ENCODE measurements at places on chromosomes 7 and 10.

GRCh38 chr10:118508355-118508754, 87.1 kb downstream of the PRLHR start:
- no peak for DNase-seq

DNA sequence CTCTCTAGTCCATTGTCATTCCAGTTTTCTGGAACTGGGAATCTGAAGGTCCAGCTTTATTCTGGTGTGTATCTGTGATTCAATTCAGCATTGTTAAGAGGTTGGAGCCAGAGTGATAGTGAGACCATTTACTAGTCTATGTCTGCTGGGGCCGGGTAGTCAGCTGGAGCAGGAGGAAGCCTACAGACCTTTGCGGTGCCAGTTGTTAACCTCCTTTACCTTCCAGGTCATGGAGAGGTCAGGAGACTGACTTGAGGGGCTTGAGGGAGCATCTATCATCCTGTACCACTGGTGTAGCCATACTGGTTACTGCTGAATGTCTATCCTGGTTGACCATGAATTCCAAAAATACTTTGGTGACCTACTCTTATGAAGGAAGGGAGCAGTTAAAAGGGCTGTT, 9.2 kb upstream of the CSTF2T start:
- DNase-seq: no peak

- DNase-seq: no peak
Observed at GRCh38 chr10:21990449-21990848, 13.1 kb downstream of the DNAJC1 start.

GRCh38 chr7:38413784-38414183, 140.3 kb upstream of the TARP start:
- no peak for DNase-seq

DNA sequence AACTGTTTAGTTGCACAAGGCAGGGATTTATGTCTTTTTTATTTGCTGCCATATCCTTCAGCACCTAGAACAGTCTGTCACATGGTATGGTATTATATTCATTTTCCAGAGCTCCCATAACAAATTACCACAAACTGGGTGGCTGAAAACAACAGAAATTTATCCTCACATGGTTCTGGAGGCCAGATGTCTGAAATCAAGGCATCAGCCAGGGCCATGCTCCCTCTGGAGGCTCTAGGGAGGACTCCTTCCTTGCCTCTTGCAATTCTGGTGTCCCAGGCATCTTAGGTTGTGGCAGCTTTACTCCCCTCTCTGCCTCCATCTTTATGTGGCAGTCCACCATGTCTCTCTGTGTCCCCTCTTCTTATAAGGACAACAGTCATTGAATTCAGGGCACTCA, 43.1 kb downstream of the MET start:
- DNase-seq: no peak

- DNase-seq: no peak
Observed at GRCh38 chr10:10403762-10404161, 613.9 kb upstream of the CELF2 start.

DNA sequence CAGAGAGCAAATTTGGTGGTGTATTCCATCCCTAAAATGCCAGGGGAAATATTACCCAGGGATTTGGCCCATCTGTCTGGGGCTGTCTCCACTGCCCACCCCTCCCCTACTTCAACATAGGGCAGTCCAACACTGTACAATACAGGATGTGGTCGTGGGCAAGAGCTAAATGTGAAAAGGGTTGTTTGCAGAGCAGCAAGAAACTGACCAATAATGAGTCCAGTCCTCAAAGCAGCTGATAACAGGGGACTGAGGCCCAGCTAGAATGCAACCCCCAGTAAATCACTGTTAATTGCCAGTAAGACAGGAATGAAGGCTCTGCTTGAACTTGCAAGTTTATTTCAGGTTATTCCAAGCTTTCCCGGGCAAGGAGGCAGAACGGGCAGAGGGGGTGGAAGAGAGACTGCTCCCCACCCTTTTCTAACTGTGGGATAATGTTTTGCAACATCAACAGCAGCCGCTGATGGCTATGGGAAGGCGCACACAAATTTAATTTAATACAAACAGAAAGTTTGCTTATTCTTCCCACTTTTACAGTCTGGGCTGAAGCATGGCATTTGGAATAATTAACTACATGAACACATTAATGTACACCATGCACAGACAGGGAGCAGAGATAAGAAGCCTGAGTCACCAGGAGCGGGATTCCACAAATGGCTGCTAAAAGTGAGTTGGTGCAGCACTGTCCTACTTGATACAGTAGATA, 36.8 kb downstream of the AFAP1L2 start:
- DNase-seq: no peak

GRCh38 chr7:84196084-84196503, 1.5 kb upstream of the SEMA3A start:
- no peak for DNase-seq

GRCh38 chr10:44278837-44279324, 106.0 kb downstream of the CXCL12 start:
- no peak for DNase-seq

DNA sequence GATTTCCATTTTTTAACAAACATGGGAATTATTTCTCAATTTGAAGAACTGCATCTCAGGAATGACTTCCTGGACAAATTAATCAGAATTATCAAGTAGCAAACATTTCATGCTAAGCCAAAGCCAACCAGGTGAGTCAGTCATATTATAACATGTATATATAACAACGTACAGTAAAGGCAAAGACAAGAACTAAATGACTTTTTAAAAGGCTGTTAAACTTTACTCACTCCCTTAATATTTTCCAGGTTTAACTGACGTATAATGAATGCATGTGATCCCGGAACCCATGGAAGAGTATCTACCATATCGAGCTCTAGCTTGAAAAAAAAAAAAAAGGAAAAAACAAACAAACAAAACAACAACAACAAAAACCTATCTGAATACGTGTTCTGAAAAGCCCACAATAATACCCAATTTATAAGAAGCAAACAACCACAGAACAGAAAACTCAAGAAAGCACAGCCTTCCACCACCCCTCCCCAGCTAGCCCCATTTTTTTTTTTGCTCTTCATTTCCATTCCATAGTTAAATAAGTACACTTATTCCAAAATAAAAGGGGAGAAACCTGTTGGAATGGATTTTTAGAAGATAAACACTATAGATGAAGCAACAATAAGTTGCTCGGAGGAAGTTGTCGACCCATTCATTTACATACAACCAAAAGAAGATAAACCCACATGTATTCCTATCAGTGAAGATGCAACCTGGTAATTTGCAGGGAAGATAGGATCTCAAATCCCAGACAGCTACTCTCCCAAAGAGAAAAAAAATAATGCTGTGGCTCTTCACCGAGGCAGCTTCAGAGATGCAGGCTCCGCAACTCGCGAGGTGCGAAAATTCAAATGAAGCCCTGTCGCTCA, 537 bp downstream of the NAPEPLD start:
- no peak for DNase-seq

DNA sequence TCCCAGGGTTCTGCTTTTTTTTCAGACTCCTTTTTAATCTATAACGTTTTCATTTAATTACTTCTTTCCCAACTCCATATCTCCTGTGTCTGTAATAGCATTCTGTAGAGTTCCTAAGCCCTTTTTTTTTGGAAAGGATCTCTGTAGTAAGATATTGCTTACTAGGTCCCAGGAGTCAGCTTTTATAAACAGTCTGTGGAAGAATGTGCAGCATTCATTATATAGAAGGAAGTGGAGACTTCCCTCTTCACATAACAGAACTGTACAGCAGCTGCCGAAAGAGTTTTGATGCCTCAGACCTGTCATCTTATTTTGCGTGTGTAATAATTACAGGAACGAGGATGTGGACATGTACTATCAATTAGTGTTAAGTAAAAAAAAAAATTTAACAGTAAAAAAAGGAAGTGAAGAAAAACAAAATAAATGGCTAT, 7.4 kb upstream of the STEAP4 start:
- DNase-seq: no peak

DNA sequence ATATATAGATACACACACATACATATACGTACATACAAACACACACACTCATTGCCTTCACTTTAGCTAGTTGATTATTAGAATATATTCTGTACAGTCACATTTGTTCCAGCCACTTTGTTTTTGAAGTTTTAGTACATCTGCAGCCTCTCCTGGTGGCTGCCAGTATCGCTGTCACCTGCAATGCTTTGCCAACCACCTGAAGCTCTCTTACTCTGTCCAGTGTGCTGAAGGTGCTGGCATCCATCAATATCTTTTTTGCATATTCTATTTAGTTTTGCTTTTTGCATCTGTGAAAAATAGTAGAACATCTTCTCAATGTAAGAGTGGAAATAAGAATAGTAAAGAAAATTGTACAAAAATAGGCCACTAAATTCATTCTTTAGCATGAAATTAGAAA, 388.6 kb downstream of the EXOC4 start:
- DNase-seq: no peak

DNA sequence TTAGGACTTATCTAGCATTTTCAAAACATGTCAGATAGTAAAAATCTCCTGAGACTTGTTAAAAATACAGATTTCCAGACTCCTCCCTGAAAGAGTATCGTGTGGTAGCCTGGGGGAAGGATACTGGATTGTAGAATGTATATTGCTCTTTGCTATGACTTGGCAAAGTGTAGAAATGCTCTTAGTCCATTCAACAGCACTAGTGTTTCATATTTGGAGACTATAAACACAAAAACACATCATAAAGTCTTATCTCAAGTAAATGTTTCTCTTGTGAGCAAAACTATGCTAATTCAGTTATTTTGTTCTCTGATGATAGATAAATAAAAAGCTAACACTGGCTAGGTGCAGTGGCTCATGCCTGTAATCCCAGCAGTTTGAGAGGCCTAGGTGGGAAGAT, 137.5 kb upstream of the PRPS1L1 start:
- DNase-seq: no peak

- no peak for DNase-seq
Observed at GRCh38 chr7:90816511-90817142, 220.5 kb downstream of the CDK14 start.

DNA sequence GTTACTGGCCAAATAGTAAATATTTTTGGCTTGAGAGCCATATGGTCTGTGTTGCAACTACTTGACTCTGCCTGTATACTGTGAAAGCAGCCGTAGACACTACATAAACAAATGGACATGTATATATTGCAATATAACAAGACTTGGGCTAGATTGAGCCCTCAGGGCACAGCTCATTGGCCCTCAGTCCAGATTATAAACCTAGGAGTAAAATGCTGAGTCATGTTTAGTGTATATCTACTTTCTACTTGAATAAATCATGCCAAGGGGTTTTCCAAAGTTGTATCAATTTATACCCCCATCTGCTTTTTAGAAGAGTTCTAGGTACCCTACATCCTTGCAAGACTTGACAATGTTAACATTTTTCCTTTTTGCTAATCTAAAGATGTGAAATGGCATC, 27.4 kb upstream of the POU6F2 start:
- DNase-seq: no peak

DNA sequence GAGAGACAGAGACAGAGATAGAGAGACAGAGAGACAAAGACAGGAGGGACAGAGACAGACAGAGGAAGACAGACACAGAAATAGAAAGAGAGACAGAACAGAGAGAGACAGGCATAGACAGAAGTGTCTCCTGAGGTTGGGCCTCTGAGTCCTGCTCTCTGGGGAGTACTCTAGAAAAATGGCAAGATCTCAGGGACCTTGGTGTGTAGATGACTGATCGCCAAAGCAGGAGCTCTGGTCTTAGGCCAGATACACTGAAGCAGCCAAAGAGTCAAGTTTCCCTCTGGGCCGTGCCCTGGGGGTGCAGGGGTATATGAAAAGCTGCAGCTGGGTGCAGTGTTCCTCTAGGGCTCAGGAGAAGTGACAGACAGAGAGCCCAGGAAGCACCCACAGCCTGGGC, 176.6 kb upstream of the TNS3 start:
- DNase-seq: no peak

DNA sequence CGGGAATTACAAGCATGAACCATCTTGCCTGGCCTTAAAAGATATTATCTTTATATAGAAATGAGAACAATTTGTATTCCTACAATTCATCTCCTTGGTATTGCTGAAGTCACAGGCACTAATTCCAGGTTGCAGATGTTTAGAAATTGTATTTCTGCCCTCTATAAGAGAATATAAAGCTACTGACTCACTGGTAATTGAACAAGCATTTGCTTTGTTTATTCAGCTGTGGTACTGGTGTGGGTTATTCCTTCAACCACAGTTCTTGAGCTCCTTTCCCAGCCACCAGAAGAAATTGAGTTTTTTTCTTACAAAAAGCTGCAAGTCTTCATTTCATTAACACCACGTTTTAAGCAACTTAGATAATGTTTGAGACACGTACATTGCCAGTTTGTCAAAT, 29.0 kb upstream of the MPP7 start:
- DNase-seq: no peak

GRCh38 chr7:129771201-129771927, 159.8 kb downstream of the NRF1 start:
- no peak for DNase-seq

DNA sequence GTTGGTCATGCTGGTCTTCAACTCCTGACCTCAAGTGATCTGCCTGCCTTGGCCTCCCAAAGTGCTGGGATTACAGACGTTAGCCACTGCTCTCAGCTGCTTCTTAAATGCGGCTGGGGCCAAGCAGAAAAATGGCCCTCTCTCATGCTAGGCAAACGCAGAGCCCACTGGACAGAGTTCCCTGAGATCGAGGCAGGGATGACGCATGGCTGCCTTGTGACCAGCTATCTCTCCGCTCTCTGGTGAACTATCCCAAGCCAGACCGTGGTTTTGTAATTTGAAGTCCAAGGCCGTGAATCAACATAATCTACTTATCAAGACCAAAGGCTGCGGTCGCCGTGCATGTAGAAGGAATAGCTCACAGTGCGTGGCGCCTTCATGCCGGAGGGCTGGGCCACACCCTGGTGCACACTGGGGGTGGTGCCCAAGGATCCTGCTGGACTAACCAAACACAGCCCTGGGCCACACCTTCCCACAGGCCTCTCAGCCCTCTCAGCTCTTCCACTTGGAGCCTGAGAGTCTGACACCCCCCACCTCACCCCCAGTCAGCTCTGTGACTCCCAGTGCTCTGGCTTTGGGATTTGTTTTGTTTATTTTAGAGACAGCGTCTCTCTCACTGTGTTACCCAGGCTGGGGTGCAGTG, 88.1 kb upstream of the CUX1 start:
- DNase-seq: no peak

- no peak for DNase-seq
Observed at GRCh38 chr10:30702860-30703259, 73.3 kb upstream of the LYZL2 start.

DNA sequence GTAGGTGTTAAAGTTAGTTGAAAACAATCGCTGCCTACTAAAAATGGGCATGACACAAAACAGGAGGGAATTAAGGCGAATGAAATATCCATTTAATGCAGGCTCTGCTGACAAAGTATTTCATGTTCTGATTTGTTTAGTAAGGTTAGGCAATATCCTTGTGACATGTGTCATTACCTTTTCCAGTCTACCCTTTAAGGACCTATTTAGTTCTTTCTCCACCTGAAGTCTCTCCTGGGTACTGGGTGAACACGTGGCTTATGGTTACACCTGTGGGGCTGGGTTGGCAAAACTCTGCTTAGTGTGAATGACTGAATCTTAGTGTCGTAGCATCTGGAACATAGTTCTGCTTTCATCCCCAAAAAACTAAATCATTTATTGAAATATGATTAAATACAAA, 313.5 kb downstream of the CCDC3 start:
- no peak for DNase-seq
